ENCODE measurements at places on chromosomes 12 and 14. TPM values are rescaled to one million over a fixed set of nuclear protein-coding genes. Genes with fewer than 3 reads are reported as not detected.

Gene NID2
- not detected for total RNA-seq

Gene PPP1R3E
- 33.2 TPM for total RNA-seq

Gene ZBTB42
- total RNA-seq = 3.6 TPM

Gene RACGAP1
- 17.2 TPM for total RNA-seq

Gene KCNH3
- 1.2 TPM for total RNA-seq

Gene SDR9C7
- not detected for total RNA-seq

Gene MGP
- 2.6 TPM for total RNA-seq

Gene CEP128
- total RNA-seq = 82.8 TPM

Gene LRP10
- total RNA-seq = 111 TPM

Gene NRXN3
- total RNA-seq = not detected

Gene REM2
- 11.1 TPM for total RNA-seq

Gene SLC2A13
- total RNA-seq = 4.4 TPM

Gene CCDC175
- 0.22 TPM for total RNA-seq

Gene LRR1
- total RNA-seq = 11.2 TPM

Gene LMNTD1
- not detected for total RNA-seq

Gene ATN1
- total RNA-seq = 27.5 TPM

Gene ALDH2
- 1.7 TPM for total RNA-seq

GRCh38 chr12:129693731-129694130, 210.1 kb downstream of the TMEM132D start:
- no peaks in the 10 kb centered on the region for H3K27me3 ChIP-seq
- no peak overlapping the region for H3K4me3 ChIP-seq
- no peak overlapping the region for H3K27ac ChIP-seq
- H3K4me1 ChIP-seq = no peaks in the 10 kb centered on the region

GRCh38 chr14:64080452-64080851, 213.7 kb downstream of the ESR2 start:
- H3K27me3 ChIP-seq = no peaks in the 10 kb centered on the region
- H3K4me3 ChIP-seq = no peak overlapping the region
- H3K4me1 ChIP-seq = no peaks in the 10 kb centered on the region
- peaks cover 90% of the 10 kb centered on the region for H3K36me3 ChIP-seq
- no peak for DNase-seq

DNA sequence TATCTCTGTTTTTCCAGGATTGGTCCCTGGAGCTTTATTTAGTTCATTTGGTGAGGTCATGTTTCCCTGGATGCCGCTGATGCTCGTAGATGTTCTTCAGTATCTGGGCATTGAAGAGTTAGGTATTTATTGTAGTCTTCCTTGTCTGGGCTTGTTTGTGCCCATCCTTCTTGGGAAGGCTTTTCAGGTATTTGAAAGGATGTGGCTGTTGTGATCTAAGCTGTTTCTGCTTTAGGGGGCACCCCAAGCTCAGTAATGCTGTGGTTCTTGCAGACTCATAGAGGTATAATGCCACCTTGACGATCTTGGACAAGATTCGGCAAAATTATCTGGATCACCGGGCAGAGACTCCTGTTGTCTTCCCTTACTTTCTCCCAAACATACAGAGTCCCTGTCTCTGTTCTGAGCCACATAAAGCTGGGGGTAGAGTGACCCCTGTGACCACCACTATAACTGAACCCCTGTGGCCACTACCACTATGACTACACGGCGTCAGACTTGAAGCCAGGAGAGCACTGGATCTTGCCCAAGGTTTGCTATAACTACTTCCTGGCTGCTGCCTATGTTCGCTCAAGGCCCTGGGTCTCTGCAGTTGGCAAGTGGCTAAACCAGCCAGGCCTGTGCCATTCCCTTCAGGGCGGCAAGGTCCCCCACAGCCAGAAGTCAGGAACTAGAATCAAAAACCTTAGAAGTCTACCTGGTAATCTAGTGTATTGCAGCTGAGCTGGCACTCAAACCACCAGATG, 40.9 kb downstream of the FGD4 start:
- no peak overlapping the region for H3K27ac ChIP-seq
- no peak overlapping the region for H3K4me3 ChIP-seq
- no peaks in the 10 kb centered on the region for H3K27me3 ChIP-seq
- H3K4me1 ChIP-seq = no peaks in the 10 kb centered on the region

- no peaks in the 10 kb centered on the region for H3K36me3 ChIP-seq
- H3K27me3 ChIP-seq = no peaks in the 10 kb centered on the region
- H3K27ac ChIP-seq = no peak overlapping the region
Observed at GRCh38 chr12:100935929-100936328, 141.4 kb downstream of the ANO4 start.

DNA sequence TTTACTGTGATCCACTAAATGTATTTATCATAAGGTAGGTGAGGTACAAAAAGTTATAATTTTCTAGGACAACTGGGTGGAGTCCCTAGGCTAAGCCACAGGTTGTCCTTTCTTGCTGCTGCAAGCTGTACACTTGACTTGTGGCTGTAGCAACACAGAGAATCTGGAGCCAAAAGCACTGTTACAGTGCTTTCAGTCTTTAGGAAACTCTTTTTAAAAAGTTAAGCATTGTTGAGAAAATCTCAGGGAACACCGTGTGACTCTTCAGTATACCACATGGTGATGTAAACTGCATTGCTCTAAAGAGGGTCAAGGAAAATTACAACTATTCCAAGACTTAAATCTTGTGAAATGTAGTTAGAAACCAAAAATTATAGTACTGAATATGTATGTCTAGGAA, 11.4 kb downstream of the SLC15A5 start:
- H3K27ac ChIP-seq = no peak overlapping the region
- no peaks in the 10 kb centered on the region for H3K36me3 ChIP-seq
- no peaks in the 10 kb centered on the region for H3K27me3 ChIP-seq
- no peak overlapping the region for H3K4me3 ChIP-seq
- no peaks in the 10 kb centered on the region for H3K4me1 ChIP-seq

- no peaks in the 10 kb centered on the region for H3K27me3 ChIP-seq
- H3K36me3 ChIP-seq = peaks cover 15% of the 10 kb centered on the region
- no peak overlapping the region for H3K4me3 ChIP-seq
Observed at GRCh38 chr12:110431957-110432587, 18.1 kb downstream of the ARPC3 start.

GRCh38 chr12:5784462-5785130, 160.5 kb downstream of the ANO2 start:
- no peak overlapping the region for H3K27ac ChIP-seq
- no peak for DNase-seq
- H3K4me3 ChIP-seq = no peak overlapping the region
- H3K36me3 ChIP-seq = no peaks in the 10 kb centered on the region

DNA sequence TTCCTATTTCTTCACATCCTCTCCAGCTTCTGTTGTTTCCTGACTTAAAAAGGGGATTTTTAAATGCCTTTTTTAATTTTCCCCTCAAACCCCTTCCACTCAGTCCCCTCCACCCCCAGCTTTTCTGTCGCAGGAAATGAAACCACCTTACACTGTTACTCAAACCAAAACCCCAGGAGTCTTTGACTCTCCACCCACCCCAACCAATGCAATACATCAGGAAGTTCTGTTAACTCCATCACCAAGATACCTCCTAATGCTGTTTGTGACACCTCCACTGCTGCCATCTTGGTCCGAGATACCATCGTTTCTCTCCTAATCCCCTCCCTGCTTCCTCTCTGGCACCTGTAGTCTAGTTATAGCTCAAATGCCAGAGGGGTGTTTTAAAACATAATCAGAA, 25.4 kb upstream of the CPM start:
- H3K4me3 ChIP-seq = no peak overlapping the region
- no peak overlapping the region for H3K27ac ChIP-seq
- no peaks in the 10 kb centered on the region for H3K27me3 ChIP-seq
- H3K4me1 ChIP-seq = peaks cover 9% of the 10 kb centered on the region
- H3K36me3 ChIP-seq = no peaks in the 10 kb centered on the region

- H3K4me1 ChIP-seq = no peaks in the 10 kb centered on the region
- no peaks in the 10 kb centered on the region for H3K27me3 ChIP-seq
- no peak overlapping the region for H3K27ac ChIP-seq
- no peak overlapping the region for H3K4me3 ChIP-seq
- H3K36me3 ChIP-seq = no peaks in the 10 kb centered on the region
- DNase-seq = no peak
Observed at GRCh38 chr14:90513161-90514014, 116.6 kb downstream of the CALM1 start.

GRCh38 chr12:106907846-106908245, 47.9 kb upstream of the TMEM263 start:
- H3K4me1 ChIP-seq = peaks cover 20% of the 10 kb centered on the region
- no peak overlapping the region for H3K4me3 ChIP-seq
- no peaks in the 10 kb centered on the region for H3K36me3 ChIP-seq
- no peak overlapping the region for H3K27ac ChIP-seq
- no peak for DNase-seq

DNA sequence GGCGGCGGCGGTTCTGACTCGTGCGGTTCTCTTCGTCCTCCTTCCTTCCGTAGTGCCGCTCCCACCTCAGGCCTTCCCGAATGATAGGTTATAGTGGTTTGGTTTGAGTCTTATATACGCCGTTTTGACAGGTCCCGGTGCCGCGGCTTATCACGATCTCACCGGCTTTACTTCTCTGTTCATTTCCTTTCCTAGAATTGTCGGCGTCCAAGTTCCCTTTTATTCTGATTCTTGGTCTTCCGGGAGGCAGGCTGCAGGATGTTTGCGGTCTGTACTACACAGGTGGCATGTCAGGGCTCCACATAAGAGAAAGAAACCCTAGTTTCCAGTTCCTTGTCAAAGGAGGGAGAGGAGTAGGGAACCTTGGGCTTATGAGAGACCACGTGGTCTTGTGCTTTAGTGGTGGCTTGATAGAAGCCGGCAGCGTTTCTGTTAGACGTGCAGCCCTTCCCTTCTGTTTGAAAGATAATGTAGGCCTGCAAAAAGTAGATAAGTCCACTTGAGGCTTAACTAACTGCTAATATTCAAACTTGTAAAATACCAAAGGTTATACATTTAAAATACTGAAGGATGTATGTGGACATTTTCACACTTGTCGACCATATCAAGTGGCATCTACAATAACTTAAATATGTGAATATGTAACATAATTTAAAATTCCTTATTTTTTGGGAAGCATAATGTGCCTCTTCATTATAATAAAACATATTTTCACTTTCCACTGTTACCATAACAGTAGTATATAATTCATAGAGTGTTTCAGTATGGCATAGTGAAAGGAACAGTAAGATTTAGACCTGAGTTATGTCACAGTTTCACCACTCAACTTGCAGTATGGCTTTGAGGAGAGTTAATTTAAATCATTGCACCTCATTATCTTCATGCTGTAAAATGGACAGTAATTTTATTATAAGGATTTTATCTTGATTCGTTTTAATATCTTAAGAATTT, 804 bp downstream of the USP15 start:
- peak overlapping the region; percentile 100 for H3K4me3 ChIP-seq
- H3K36me3 ChIP-seq = peaks cover 11% of the 10 kb centered on the region
- no peaks in the 10 kb centered on the region for H3K27me3 ChIP-seq
- peak; percentile 63 for DNase-seq
- peak overlapping the region; percentile 99 for H3K27ac ChIP-seq

- DNase-seq = no peak
- H3K27me3 ChIP-seq = no peaks in the 10 kb centered on the region
- H3K4me3 ChIP-seq = no peak overlapping the region
Observed at GRCh38 chr14:102419716-102420115, 57.0 kb downstream of the TECPR2 start.

DNA sequence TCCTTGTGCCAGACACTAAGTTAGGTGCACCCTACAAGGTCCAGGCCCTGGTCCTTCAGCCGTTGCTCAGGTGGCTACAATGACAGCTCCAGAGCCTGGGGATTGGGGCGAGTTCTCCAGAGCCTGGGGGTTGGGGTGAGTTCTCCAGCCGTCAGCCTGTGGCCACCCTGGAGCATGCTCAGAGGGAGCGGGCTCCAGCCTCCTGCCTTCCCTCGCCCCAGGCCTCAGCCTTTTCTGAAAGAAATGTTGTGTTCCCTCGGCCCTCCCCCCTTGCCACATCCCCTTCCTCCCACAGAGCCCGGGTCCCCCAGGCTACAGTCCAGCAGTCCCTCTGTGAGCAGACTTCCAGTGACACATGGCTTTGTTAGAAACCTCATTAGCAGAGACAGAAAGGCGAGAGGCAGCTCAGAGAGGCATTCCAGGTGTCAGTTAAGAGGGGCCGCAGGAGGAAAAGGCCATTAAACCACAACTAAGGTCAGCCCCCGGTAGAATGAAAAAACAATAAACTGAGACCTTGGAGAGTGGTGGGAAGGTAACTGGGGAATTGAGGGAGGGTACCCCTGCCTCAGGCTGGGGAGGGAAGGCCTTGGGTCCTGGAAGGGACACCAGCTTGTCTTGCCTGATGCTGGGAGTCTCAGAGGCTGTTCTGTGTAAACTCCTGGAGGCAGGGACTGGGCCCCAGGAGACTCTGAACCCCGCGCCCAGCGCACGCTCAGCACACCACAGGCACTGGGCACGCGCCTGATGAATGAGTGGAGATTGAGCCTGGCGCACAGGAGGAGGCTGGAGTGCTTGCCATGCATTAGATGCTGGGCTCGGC, 23.1 kb upstream of the COL2A1 start:
- no peak overlapping the region for H3K27ac ChIP-seq
- no peaks in the 10 kb centered on the region for H3K36me3 ChIP-seq
- H3K4me3 ChIP-seq = no peak overlapping the region

- no peaks in the 10 kb centered on the region for H3K27me3 ChIP-seq
- no peak for DNase-seq
- H3K4me3 ChIP-seq = no peak overlapping the region
- no peak overlapping the region for H3K27ac ChIP-seq
Observed at GRCh38 chr14:34250959-34251358, 211.1 kb downstream of the SPTSSA start.

DNA sequence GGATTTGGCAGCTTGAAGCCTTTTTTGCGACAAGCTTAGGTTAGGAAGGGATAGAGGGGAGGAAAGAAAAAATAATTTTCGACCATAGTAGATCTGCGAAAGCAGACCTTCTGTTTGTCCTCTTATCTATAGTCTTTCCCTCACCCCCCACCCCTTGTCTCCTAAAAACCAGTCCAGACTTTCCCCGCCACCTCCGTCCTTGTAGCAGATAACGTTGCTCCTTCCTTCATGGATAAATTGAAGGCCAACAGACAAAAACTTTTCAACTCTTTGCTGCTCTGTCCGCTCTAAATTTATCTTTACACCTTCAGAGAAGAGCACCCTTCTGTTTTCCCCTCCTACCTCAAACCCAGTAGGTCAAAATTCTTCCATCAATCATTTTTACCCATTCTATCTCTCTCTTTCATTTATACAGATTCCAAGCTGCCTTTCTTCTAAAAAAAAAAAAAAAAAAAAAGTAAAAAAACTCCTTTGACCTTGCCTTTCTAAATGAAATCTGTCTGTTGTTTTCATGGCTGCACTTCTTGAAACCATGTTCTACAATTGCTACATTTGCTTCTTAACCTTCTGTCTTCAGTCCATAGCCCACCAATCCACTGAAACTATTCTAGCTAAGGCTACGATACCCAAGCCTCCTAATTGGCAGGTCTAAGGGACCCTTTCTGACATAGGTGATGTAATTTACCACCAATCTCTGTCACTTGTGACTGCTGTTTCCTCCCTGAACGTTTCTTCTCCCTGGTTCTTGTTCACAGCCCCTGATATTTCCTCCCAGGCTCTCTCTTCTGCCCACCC, 11.1 kb upstream of the NEMF start:
- peak overlapping the region; percentile 97 for H3K27ac ChIP-seq
- peak overlapping the region; percentile 97 for H3K4me3 ChIP-seq
- DNase-seq = peak; percentile 66
- H3K36me3 ChIP-seq = no peaks in the 10 kb centered on the region
- peaks cover 47% of the 10 kb centered on the region for H3K4me1 ChIP-seq
- H3K27me3 ChIP-seq = no peaks in the 10 kb centered on the region

- no peak overlapping the region for H3K4me3 ChIP-seq
- DNase-seq = no peak
- H3K36me3 ChIP-seq = no peaks in the 10 kb centered on the region
- no peak overlapping the region for H3K27ac ChIP-seq
Observed at GRCh38 chr12:54882079-54882478, 27.8 kb downstream of the MUCL1 start.

Measured in CD4-positive, CD25-positive, alpha-beta regulatory T cell (primary cell).